ENCODE measurements at places on chromosomes 1 and 21. TPM values are rescaled to one million over a fixed set of nuclear protein-coding genes. Genes with fewer than 3 reads are reported as not detected.

The CELA2A gene
- total RNA-seq = not detected

The RGS13 gene
- not detected for total RNA-seq

The FAM151A gene
- not detected for total RNA-seq

The HPDL gene
- total RNA-seq = 0.18 TPM

The NR1I3 gene
- total RNA-seq = not detected

The ATP1A4 gene
- not detected for total RNA-seq

The GFI1 gene
- total RNA-seq = 0.16 TPM

The HIVEP3 gene
- total RNA-seq = 1.3 TPM

The GRIK1 gene
- not detected for total RNA-seq

The ITLN2 gene
- total RNA-seq = not detected

The AIRE gene
- total RNA-seq = not detected

The NFASC gene
- total RNA-seq = 0.03 TPM

DNA sequence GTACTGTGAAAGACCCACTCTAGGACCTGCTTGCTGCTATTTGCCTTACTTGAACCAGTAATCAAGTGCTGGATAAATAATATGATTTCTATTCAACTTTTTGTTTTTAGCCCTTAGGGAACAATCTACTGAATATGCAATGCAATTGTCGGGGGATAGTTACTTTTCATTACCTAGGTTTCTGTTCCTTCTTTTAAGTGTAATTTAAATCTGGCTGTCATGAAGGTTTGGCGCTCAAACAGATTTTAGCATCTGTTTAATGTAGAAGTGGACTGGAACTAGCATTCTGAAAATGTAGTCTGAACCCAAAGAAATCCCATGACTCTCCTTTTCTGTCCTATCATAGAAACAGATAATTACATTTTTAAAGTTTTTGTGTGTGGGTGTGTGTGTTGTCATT lies 4.8 kb downstream of the MGST3 start:
- no peak for DNase-seq
- H3K4me3 ChIP-seq = no peak overlapping the region
- H3K27me3 ChIP-seq = no peaks in the 10 kb centered on the region
- H3K4me1 ChIP-seq = peaks cover 9% of the 10 kb centered on the region

GRCh38 chr1:78950826-78951225 lies 55.7 kb downstream of the ADGRL4 start:
- H3K36me3 ChIP-seq = no peaks in the 10 kb centered on the region
- H3K4me3 ChIP-seq = no peak overlapping the region
- no peak for DNase-seq
- H3K4me1 ChIP-seq = no peaks in the 10 kb centered on the region
- no peak overlapping the region for H3K27ac ChIP-seq

GRCh38 chr1:70542856-70543255 lies 131.8 kb downstream of the CTH start:
- no peaks in the 10 kb centered on the region for H3K36me3 ChIP-seq
- H3K4me3 ChIP-seq = no peak overlapping the region
- DNase-seq = no peak
- H3K27ac ChIP-seq = no peak overlapping the region

- no peak overlapping the region for H3K4me3 ChIP-seq
- H3K27ac ChIP-seq = no peak overlapping the region
- H3K27me3 ChIP-seq = no peaks in the 10 kb centered on the region
- H3K4me1 ChIP-seq = no peaks in the 10 kb centered on the region
- H3K36me3 ChIP-seq = no peaks in the 10 kb centered on the region
These were observed 27.2 kb upstream of the SELENON start for GRCh38 chr1:25772692-25773245.

DNA sequence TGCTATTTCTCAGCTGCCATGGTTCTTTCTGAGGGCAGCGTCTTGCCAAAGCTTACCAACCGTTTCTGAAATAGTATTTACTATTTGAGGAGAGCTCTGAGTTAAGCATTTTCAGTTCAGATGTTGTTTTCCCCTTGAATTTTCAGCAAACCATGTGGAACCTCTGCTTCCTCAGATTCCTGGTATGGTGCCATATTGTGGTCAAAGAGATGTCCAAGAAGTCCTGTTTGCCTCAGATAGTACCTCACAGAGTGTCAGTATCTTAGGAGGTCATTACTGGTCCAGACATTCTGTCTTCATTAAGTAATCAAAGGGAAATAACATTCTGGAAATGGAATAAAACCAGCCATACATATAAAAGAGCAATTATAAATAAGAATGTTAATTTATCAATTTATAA lies 36.6 kb downstream of the VANGL2 start:
- no peaks in the 10 kb centered on the region for H3K27me3 ChIP-seq
- H3K4me3 ChIP-seq = no peak overlapping the region
- H3K27ac ChIP-seq = no peak overlapping the region
- H3K36me3 ChIP-seq = no peaks in the 10 kb centered on the region
- no peak for DNase-seq
- peaks cover 10% of the 10 kb centered on the region for H3K4me1 ChIP-seq

DNA sequence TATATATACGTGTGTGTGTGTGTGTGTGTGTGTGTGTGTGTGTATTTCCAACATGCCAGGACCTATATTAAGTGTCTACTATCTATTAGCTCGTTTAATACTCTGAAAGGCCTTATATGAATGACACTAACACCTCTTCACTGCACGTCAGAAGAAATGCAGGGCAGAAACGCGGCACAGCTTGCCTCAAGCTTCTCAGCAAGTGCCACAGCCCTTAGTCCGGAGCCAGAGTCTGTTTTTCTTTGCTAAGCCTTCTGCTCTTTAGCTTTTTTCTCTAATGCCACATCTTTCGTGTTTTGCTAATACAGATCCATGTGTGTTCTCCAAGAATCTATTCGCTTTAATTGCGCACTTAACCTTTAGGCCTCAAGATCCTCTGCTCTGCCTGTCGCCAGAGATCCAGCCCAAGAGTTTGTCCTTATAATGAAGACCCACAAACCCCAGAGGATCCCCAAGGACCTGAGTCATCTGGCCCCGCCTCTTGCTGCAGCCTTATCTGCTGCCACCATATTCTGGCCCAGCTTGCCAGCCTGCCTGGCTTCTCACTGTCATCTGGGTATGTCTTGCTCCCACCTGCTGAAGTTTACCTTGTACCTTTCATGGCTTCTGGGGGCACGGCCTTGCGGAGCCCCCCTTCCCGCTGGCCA lies 2.0 kb upstream of the TRIM58 start:
- no peak overlapping the region for H3K27ac ChIP-seq
- H3K36me3 ChIP-seq = no peaks in the 10 kb centered on the region
- no peak for DNase-seq
- no peak overlapping the region for H3K4me3 ChIP-seq
- no peaks in the 10 kb centered on the region for H3K4me1 ChIP-seq

DNA sequence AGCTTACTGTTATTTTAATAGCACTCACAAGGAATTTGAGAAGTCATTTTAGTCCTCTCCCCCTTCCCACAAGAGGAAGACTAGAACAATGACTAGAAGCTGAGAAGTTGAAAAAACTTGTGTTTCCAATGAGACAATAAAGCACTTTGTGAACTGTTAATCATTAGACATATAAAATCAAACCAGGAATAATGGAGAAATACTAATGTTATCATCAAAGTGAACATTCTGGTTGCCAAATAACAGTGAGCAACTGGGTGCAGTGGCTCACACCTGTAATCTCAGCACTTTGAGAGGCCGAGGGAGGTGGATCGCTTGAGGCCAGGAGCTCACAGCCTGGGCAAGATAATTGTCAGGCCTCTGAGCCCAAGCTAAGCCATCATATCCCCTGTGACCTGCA lies 54.0 kb upstream of the RASAL2 start:
- no peak overlapping the region for H3K27ac ChIP-seq
- no peaks in the 10 kb centered on the region for H3K27me3 ChIP-seq
- no peaks in the 10 kb centered on the region for H3K36me3 ChIP-seq
- peaks cover 8% of the 10 kb centered on the region for H3K4me1 ChIP-seq
- no peak for DNase-seq

- peaks cover 93% of the 10 kb centered on the region for H3K36me3 ChIP-seq
- peaks cover 29% of the 10 kb centered on the region for H3K4me1 ChIP-seq
- DNase-seq = no peak
- no peak overlapping the region for H3K4me3 ChIP-seq
- H3K27ac ChIP-seq = no peak overlapping the region
These were observed 93.4 kb downstream of the BCAR3 start for GRCh38 chr1:93588206-93588605.

- no peak for DNase-seq
- H3K4me3 ChIP-seq = no peak overlapping the region
- no peaks in the 10 kb centered on the region for H3K4me1 ChIP-seq
- no peaks in the 10 kb centered on the region for H3K27me3 ChIP-seq
These were observed 300.4 kb downstream of the PLA2G4A start for GRCh38 chr1:187129132-187129531.

DNA sequence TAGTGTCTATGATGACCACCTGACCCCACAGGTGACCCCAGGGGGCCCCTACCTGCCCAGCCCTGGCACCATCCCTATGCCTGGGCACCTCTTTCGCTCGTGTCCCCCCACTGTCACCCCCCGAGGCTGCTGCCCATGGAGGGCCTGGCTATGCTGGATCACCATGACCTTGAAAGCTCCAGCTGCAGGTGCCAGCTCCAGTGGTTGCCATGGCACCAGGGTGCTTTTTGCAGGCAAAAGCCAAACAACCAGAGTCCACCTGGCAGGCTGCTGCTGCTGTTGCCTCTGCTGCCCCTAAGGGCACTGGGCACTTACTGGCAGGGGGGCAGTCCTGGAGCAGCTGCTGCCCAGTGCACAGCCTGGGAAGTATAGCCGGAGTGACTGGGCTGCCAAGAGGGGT lies 21.7 kb downstream of the ETNK2 start:
- peaks cover 27% of the 10 kb centered on the region for H3K36me3 ChIP-seq
- no peak overlapping the region for H3K27ac ChIP-seq
- H3K4me3 ChIP-seq = no peak overlapping the region
- no peak for DNase-seq
- H3K4me1 ChIP-seq = peaks cover 42% of the 10 kb centered on the region

GRCh38 chr21:32322103-32322502 lies 23.4 kb downstream of the MRAP start:
- H3K4me1 ChIP-seq = no peaks in the 10 kb centered on the region
- no peak overlapping the region for H3K27ac ChIP-seq
- DNase-seq = no peak
- peaks cover 98% of the 10 kb centered on the region for H3K36me3 ChIP-seq

DNA sequence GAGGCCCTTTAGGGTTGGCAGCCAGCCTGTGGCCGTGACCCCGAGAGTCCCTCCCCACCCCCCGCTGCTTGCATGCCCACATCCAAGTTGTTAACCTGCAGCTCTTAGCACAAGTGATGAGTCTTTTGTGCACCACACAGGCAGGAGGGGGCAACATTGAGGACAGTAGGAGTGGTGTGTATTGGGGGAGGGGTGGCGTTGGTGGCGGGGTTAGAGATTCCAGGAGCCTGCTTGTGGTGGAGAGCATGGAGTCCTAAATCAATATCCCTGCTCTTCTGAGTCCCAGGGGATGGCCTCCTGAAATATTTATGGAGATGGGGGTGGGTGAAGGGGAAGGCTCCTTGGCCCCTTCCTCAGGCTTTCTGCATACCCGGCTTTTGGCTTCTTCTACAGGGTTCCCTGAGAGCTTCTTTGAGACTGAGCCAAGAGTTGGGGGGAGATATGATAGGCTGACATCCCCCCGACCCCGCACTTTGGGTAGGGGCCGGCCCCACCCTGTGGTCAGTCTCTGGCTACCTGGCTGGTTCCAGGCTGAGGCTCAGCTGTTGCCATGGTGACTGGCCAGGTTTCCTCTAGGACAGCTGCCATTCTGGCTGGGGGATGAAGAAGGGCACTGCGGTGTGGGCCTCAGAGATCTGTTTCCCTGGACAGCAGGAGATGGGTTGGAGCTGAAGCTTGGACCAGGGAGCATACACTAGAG lies 5.0 kb downstream of the CHRNB2 start:
- no peak for DNase-seq
- H3K36me3 ChIP-seq = no peaks in the 10 kb centered on the region
- no peak overlapping the region for H3K27ac ChIP-seq
- H3K4me3 ChIP-seq = no peak overlapping the region

GRCh38 chr1:27400082-27400962 lies 7.9 kb downstream of the GPR3 start:
- H3K4me3 ChIP-seq = no peak overlapping the region
- no peak for DNase-seq
- no peaks in the 10 kb centered on the region for H3K27me3 ChIP-seq
- H3K27ac ChIP-seq = no peak overlapping the region
- H3K36me3 ChIP-seq = peaks cover 6% of the 10 kb centered on the region

DNA sequence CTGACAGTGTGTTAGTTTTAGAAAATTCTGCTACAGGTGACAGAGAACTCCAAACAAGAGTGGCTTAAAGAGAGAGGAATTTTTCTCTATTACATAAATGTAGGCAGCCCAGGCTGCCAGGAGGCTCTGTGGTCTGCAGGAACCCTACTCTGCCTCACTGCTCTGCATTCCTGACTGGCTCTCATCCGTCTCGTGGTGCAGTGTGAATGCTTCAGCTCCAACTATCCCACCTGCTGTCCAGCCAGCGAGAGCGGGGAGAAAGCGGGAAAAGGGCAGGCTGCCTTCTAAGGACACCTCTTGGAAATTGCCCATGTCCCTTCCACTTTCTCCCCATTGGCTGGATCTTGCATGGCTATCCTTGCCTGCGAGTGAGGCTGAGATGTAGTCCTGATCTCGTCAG lies 131.3 kb downstream of the PEX14 start:
- peaks cover 15% of the 10 kb centered on the region for H3K4me1 ChIP-seq
- no peak overlapping the region for H3K27ac ChIP-seq
- peaks cover 16% of the 10 kb centered on the region for H3K27me3 ChIP-seq
- H3K4me3 ChIP-seq = no peak overlapping the region
- no peak for DNase-seq
- H3K36me3 ChIP-seq = no peaks in the 10 kb centered on the region

GRCh38 chr1:20486457-20487235 lies 636 bp upstream of the CAMK2N1 start:
- peak; percentile 79 for DNase-seq
- H3K4me3 ChIP-seq = peak overlapping the region; percentile 68
- peak overlapping the region; percentile 70 for H3K27ac ChIP-seq
- H3K4me1 ChIP-seq = peaks cover 31% of the 10 kb centered on the region
- peaks cover 17% of the 10 kb centered on the region for H3K36me3 ChIP-seq

DNA sequence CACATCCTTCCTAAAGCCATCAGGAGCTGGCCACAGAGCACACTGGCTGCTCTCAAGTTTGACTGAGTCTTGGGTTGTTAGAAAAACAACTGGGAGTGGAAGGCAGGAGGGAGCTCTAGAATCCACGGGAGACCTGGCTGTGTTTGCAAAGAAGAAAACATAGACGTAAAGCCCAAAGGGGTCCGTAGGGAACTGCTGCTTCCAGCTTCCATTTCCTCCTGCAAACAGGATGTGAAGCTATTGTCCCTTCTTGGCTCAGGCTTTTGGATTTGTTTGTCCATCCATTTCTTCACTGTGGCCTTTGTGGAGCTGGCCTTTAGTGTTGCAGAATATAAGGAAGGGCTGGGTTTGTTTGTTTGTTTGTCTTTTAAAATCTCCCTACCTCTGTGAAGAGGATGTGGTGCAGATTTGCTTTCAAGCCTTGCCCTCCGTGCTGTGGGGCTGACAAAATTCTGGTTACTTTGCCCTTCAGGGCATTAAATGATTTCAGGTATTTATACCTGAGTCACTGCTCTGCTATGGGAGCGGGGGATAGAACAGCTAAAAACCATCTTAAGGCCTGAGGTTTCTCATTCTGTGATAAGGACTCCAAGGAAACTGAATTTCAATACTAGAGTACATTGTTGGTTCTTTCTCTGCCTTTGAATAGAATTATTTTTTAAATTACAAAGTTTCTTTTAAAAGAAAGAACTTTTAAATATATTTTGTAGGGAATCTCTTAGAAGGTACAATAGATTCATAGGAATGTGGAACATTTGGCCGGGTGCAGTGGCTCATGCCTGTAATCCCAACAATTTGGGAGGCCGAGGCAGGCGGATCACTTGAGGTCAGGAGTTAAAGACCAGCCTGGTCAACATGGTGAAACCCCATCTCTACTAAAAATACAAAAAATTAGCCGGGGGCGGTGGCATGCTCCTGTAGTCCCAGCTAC lies 74.3 kb downstream of the MPZL1 start:
- no peak overlapping the region for H3K4me3 ChIP-seq
- no peak overlapping the region for H3K27ac ChIP-seq
- H3K36me3 ChIP-seq = no peaks in the 10 kb centered on the region
- peaks cover 22% of the 10 kb centered on the region for H3K4me1 ChIP-seq
